Astrocyte (in vitro differentiated cells and primary cell): ENCODE measurements at places on chromosomes 1 and 21. TPM values are rescaled to one million over a fixed set of nuclear protein-coding genes. Genes with fewer than 3 reads are reported as not detected.

The KRTAP12-2 gene
- total RNA-seq = not detected in 2 replicates

The WDTC1 gene
- 18.2 and 19.7 TPM in 2 replicates for total RNA-seq

GRCh38 chr1:41442697-41443251 is 41.7 kb downstream of the EDN2 start:
- peak; percentile 53 for DNase-seq

The HSD3B1 gene
- total RNA-seq = 0.61 and 2.8 TPM in 2 replicates

The C1orf185 gene
- not detected in 2 replicates for total RNA-seq

- DNase-seq = no peak
Observed at GRCh38 chr21:35861661-35862060, 198.7 kb downstream of the SETD4 start.

GRCh38 chr1:4411862-4412261 is 242.5 kb upstream of the AJAP1 start:
- no peak for DNase-seq

- no peak for DNase-seq
Observed at GRCh38 chr1:41291195-41291594, 49.1 kb upstream of the SCMH1 start.

DNA sequence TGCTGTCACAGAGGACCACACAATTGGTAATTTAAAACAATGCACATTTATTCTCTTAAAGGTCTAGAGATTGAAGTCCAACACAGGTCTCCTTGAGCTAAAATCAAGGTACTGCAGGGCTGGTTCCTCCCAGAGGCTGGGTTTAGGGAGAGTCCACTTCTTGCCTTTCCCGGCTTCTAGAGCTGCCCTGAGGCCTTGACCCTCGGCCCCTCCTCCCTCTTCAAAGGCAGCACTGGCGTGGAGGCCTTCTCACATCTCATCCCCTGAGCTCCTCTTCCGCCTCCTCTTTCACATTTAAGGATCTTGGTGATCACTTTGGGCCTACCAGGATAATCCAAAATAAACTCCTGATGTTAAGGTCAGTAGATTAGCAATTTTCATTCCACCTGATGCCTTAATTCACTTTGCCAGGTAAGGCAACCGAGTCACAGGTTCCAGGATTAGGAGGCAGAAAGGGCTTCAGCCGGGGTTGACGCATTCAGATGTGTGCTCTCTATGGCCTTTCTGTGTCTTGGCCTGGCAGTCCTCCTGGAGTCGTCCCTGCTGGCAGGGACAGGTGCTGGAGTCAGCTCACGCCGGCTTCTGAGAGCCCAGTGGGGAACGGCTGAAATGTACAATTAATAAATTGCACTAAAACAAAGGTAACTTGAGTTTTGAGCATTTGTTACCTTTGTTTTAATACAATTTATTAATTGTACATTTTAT is 61.2 kb upstream of the ABCG1 start:
- no peak for DNase-seq

DNA sequence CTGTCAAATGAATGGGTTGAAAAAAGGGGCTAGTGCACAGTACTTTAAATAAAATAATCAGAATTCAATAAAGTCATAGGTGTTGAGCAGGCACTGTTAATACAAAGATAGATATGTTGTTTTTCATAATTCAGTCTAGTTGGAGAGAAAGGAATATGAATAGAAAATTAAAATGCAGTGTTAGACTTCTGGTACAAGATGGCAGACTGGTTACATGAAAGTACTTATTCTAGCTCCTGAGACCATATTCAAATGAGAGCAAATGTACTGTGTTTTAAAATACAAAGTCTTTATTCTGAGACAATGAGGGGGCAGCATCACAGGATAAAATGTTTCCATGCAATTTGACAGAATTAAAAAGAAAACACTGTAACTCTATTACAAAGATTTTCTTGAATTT is 542.1 kb downstream of the COL11A1 start:
- no peak for DNase-seq

- no peak for DNase-seq
Observed at GRCh38 chr21:44489962-44490361, 34.7 kb downstream of the LRRC3 start.
